Caco-2 (cell line): ENCODE measurements at places on chromosomes 1 and 21.

DNA sequence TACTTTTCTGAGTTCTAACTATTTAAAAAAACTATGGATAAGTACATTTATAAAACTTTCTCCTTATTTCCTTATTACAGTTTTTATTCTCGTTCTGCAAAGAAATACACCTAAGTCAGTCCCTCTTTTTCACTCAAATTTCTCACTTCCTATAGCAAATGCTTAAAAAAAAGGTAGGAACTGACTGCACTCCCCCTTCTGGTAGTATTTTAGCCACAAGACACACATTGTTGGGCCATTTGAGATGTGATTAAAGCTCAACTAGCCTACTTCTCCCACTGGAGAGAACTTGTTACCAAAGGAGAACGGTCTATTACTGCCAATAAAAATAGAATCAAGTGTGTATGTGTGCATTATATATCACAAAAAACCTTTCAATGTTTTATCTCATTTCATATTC is 521.9 kb upstream of the PRMT6 start:
- DNase-seq, result no peak

DNA sequence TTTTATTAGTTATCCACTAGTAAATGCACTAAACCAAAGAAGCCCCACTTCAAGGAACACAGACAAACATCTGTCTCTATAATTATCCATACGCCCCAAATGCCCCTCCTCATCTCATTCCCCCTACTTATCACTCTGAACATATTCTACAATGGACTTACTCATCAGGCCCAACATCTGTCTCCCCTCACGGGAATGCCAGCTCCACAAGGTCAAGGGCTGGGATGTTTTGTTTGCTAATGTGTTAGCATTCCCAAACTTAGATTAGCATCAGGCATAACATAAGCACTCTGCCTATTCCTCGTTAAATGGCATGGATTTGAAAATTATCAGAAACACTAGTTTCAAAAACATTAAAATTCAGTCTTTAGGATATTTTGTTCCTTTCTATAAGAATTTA is 279.5 kb downstream of the DSCAM start:
- DNase-seq, result no peak

GRCh38 chr21:37915497-37915911 is 753 bp downstream of the KCNJ6 start:
- no peak for DNase-seq

DNA sequence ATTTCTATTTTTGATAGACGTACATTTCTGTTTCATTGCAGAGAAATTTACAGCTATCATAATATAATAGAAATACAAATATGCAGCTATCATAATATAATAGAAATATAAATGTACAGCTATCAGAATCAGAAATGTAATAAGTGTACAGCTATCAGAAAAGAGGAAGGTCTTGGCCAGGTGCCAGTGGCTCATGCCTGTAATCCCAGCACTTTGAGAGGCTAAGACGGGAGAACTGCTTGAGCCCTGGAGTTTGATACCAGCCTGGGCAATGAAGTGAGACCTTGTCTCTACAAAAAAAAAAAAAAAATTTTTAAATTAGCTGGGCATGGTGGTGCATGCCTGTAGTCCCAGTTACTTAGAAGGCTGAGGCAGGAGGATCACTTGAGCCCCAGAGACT is 37.9 kb downstream of the PIGM start:
- DNase-seq, result no peak

- DNase-seq, result no peak
These were observed 27.2 kb upstream of the TDRD10 start for GRCh38 chr1:154474802-154475201.

DNA sequence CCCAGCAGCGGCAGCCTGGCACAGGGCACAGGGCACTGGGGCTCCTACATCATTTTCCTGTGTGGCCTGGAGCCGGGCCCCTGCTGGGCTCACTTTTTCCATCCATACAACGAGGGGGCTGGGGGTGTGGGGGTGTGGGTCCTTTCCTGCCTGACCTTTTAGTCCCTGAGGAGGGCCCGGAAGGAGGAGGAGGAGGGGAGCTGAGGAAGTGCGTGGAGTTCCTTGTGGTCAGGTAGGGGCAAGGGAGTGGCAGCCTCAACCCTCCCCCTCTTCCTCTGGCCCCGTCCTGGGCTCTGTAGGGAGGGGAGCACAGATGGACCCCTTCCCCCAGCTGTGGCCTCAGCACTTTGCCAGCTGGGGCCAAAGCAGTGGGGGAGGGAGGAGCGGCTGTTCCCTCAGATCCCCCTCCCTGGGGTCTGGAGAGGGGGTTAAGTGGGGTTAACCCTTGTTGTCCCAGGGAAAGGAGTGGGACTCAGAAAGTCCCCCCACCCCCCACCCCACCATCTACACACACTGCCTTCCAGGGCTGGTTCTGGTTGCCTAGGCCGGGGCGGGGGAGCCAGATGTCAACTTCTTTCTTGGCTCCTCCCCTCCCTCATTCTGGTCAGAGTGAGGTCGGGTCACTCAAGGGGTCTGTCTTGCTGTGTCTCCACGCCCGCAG is 5.7 kb downstream of the NTRK1 start:
- DNase-seq, result no peak

DNA sequence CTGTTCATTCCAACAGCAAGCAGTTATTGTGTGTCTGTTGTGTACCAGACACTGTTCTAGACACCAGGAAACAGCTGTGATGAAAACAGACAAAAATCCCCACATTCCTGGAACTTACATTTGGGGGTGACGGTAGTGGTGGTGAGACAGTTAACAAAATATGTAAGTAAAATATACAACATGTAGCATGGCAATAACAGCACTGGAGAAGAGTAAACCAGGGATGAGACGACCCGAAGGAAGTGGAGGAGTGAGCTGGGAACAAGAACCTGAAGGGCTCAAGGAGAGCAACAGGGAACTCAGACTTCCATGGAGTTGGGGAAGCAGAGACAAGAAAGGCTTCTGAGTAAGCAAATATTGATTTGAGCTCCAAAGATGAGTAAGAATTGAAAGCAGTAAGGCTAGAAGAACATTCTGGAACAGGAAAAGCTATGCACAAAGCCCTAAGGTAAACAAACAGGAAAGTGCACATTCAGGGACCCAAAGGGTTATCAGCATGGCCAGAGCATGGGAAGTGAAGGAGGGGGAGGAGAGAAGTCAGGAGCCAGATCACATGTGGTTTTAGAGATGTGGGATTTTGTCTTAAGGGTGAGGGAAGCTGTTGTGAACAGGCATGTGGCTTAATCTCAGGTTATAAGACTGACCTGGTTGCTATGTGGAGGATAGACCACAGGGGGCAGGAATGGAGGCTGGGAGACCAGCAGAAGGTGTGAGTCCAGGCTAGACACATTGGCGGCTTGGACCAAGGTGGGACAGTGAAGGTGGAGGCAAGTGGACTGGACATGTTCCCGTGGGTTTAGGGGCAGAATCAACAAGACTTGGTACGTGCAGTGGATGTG is 7.3 kb downstream of the CSF1 start:
- DNase-seq, result peak; percentile 24

DNA sequence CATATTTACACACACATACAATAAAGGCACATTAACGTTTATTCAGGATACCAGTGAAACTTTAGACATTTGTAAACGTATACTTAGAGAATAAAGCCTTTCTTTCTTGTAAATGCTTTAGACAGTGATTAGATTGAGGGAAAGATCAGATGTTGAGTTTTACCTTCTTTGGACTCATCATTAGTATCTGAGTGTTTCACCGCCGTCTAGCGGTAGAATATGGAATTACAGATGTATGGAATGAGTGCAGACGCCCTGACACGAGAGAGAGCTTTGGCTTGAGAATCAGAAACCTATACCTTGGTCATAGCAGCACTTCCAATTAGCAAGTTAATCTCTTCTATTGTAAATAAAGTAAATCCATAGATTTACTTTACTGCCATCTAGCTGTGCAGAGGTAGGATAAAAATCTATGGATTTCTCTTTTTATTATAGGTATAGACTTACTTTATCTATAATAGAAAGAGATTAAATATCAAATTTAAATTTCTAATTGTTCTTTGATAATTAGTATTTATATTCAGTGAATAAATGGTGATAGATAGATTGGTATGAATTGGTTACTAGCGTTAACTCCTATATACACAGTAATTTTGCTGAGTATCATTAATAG is 12.6 kb downstream of the FLG2 start:
- peak; percentile 42 for DNase-seq

DNA sequence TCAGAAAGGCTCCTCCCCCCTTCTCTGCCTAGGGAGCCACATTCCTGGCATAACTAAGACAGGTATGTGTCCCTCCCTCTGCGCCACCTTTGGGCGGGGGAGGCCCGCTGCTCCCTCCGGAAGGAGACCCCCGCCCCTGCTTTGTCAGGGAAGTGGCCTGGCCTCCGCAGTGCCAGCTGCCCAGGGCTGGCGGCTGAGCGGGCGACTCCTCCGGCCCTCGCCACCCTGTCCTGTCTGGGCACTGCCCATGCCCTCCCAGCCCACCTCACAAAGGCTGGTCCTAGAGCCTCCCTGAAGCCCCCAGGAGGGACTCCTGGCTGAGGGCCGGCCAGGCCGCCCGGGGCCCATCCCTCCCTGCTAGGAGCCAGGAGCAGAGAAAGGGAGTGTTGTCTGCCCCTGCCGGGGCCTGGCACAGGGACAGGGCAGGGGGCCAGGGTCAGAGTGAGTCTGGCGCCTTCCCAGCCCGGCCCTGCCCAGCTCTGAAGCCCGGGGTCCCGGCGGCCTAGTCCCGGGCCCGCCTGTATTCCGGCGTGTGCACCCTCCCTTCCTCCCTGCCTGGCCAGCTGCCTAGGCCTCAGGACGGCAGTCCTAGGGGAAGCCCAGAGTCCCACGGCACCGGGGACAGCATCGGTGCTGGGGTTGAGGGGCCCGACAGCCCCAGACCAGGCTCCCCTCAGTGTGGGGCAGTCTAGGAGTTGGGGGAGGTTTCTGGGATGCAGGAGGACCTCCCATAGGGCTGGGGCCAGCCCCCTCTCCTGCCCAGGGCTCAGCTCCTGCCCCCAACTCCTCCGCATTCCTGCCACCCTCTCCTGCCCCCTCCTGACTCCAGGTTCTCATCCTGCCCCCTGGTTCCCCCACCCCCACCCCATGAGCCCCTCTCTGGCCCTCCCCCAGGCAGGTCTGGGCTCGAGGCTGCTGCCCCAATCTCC is 5.1 kb downstream of the AGRN start:
- DNase-seq, result peak; percentile 92

DNA sequence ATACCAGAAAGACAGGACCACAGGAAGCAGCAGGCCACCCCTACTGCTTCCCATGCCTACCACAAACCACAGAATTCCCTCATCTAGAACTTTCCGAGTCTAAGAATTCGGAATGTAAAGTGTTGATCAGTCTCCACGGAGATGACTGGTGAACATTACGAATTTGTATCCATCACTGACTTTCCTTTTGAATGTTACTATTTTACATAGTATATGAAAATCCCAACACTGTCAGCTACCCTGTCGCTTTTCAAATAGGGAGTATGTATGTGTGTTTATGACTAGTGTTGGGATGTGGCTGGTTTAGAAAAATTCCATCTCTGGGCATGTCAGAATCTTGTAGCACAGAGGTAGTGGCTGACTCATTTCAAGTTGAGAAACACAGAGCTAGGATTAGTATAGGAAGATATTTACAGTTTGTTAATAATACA is 118.2 kb downstream of the COQ8A start:
- no peak for DNase-seq

- DNase-seq, result no peak
These were observed 165.0 kb upstream of the IRF2BP2 start for GRCh38 chr1:234774971-234775370.

- DNase-seq, result no peak
These were observed 1.9 kb downstream of the C1orf56 start for GRCh38 chr1:151049458-151049857.

DNA sequence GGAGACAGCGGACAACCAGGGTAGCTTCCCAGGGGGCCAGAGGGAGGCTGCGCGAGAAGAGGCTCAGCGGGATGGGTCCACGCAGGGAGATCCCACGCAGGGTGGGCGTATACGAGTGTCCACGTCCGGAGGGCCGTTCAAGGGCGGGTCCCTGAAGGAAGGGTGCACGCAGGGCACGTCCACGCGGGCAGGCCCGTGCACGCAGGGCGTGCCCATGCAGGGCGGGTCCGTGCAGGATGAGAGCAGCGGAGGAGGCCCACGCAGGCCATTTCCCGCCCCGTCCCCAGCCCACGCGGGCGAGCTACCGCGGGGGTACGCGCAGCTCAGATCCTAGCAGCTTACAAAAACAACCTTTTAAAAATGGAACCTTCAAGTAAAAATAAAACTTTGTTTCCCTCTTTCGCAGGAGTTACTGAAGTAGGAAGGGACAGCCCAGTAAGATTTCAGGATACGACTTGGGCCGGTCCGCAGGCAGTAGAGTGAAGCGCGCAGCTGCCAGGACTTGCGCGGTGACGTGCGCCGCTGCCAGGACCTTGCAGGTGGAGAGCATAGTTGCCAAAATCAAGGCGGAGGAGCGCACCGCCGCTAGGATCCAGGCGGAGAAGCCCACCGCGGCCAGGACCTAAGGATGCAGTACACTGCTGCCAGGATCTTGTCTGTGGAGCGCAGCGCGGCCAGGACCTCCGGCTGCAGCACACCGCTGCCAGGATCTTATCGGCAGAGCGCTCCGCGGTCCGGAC is 416 bp upstream of the RNF187 start:
- DNase-seq, result peak; percentile 91

- DNase-seq, result no peak
These were observed 58.2 kb upstream of the SLC45A1 start for GRCh38 chr1:8259498-8260290.

GRCh38 chr1:18126616-18127015 is 19.0 kb downstream of the IGSF21 start:
- DNase-seq, result no peak

DNA sequence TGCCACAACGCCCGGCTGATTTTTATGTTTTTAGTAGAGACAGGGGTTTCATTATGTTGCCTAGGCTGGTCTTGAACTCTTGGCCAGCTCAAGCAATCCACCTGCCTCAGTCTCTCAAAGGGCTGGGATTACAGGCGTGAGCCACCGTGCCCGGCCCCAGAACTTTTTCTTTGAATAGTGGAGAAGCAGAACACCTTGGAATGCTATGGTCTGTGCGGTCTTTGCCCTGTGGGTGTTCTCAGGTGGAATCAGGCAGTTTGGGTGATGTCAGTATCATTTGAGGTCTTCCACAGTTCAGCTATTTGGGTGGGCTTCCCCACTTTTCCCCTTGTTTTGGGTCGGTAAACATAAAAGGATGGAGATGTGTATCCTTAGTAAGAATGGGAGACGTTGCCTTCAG is 17.6 kb downstream of the CAMTA1 start:
- no peak for DNase-seq

DNA sequence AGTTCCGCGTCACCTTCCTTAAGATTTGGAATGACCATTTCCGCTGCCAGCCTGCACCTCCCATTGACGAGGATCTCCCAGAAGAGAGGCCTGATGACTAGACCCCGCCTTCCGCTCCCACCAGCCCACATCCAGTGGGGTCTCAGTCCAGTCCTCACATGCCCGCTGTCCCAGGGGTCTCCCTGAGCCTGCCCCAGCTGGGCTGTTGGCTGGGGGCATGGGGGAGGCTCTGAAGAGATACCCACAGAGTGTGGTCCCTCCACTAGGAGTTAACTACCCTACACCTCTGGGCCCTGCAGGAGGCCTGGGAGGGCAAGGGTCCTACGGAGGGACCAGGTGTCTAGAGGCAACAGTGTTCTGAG is 9.8 kb downstream of the MYBPH start:
- DNase-seq, result no peak
